ENCODE measurements at places on chromosomes 16 and 17.

- no peak for DNase-seq
Observed at GRCh38 chr17:46949291-46950174, 26.6 kb downstream of the GOSR2 start.

GRCh38 chr16:66547101-66547989, 2.6 kb downstream of the TK2 start:
- DNase-seq, result no peak

GRCh38 chr17:3848229-3848835, 2.3 kb upstream of the NCBP3 start:
- DNase-seq, result no peak

- DNase-seq, result no peak
Observed at GRCh38 chr16:83970430-83970815, 2.4 kb downstream of the NECAB2 start.

GRCh38 chr16:68434624-68435210, 13.6 kb downstream of the SMPD3 start:
- no peak for DNase-seq

- no peak for DNase-seq
Observed at GRCh38 chr17:76368545-76368944, 14.8 kb upstream of the PRPSAP1 start.

DNA sequence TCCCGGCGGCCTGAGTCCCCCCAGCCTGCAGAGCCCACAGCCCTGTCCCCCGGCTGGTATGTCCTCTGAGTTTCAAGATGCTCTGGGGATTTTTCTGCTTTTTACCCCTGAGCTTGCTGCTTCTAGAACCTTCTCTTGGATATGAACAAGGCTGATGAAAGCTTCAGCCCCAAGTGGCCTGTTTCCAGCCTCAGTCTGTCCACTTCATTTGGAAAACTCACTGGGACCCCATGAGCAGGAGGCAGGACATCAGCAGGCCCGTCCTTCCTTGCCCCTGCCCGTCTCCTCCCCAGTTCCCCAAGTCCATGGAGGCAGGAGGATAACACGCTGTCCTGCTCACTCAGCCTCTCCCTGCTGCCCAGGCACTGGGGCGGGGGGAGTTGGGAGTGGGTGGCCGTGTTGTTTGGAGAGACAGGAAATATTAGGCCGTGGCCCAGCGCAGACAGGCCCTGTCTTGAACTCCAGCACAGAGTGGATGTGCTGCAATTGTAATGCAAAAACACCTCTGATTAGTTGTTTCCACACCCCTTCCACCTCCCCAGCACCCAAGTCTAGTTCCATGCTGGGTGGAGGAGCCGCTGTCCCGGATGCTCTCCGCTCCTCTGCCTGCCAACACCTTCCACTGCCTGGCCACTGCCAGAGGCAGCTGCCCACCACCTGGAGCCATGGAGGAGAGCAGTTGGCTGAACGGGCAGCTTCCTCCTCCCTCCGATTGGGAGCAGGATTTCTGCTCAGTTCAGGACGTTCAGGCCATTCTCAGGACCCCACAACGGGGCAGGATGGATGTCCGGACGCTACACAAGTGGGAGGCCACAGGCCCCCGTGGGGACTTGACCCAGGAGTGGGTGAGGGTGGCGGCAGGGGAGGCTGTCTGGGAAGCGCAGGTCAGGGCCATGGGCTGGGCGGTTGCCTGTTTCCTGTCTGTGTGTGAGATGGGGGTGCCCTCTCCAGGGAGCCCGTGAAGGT, 216.9 kb upstream of the GSE1 start:
- DNase-seq, result no peak

- DNase-seq, result peak; percentile 55
Observed at GRCh38 chr16:4679850-4680636, 13.3 kb upstream of the NUDT16L1 start.

DNA sequence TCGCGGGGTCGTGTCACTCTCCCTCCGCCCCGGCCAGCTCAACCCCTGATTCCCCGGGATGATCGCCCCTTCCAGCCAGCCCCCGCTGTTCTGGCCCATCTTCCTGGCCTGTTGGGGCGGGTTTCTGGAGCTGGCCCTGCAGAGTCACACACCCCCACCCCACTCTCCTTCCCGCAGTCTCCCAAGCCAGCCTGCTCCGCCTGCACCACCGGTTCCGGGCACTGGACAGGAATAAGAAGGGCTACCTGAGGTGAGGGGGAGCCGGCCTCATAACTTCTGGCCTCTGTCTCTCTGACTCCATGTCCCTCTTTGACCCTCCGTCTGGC, 621 bp downstream of the CHP2 start:
- no peak for DNase-seq

- no peak for DNase-seq
Observed at GRCh38 chr17:70934231-70934630, 764.9 kb downstream of the KCNJ2 start.

- DNase-seq, result no peak
Observed at GRCh38 chr16:21565507-21565860, 33.9 kb upstream of the METTL9 start.

DNA sequence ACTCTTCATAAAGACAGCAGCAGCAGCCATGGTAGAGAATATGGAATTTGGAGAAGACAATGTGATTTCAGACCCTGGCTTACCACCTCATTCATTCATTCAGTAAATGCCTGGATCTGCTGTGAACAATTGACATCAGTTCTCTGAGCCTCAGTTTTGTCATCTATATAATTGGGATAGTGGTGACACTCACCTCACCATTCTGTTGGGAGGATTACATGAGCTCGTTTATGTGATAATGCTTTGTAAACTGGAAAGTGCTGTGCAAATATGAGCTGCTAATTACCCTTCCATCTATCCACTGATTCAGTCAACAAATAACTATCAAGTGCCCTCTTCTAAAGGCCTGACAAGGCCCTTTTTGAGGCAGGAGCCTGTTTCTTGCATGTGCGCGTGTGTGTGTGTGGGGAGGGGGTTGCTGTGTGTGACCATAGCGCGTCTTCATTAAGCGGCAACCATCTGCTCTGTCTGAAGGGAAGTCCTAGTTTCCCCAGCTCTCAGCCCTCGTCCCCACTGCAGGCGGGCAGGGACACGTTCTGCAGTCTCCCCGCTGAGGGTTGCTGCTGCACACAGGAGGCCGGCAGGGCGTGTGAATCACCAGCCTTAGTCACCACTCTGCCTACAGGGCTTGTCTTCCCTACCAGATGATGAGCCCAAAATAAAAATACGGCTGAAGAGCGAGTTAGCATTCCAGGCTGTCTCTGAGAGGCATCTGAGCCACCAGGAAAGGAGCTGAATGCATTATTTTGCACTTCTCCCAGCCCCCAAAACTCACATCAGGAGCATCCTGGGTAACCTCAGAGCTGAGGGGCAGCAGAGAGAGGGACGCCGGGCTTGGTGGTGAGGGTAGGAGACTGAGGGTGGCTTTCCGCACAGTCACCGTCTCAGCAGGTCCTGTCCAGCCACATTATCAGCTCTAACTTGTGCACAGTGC, 19.9 kb downstream of the ARL4D start:
- peak; percentile 90 for DNase-seq

GRCh38 chr17:28324781-28325180, 5.8 kb downstream of the TMEM97 start:
- no peak for DNase-seq

DNA sequence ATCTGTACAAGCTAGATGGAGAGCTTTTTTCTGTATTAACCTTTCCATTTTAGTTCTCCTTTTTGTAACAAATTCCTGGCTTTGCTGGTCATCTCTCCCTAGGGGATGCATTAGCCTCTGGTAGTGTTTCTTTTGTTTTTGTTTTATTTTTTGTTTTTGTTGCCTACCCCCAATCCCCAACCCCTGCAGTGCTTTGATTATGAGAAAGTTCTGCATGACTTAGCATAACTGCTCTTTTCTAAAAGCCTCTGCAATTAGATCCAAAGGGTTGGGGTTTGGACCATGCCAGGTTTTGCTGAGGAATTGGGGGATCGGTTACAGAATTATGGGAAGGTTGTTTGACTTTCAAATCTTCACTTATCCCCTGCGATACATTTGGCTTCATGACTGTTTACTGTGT, 98.2 kb downstream of the ADAMTS18 start:
- no peak for DNase-seq

DNA sequence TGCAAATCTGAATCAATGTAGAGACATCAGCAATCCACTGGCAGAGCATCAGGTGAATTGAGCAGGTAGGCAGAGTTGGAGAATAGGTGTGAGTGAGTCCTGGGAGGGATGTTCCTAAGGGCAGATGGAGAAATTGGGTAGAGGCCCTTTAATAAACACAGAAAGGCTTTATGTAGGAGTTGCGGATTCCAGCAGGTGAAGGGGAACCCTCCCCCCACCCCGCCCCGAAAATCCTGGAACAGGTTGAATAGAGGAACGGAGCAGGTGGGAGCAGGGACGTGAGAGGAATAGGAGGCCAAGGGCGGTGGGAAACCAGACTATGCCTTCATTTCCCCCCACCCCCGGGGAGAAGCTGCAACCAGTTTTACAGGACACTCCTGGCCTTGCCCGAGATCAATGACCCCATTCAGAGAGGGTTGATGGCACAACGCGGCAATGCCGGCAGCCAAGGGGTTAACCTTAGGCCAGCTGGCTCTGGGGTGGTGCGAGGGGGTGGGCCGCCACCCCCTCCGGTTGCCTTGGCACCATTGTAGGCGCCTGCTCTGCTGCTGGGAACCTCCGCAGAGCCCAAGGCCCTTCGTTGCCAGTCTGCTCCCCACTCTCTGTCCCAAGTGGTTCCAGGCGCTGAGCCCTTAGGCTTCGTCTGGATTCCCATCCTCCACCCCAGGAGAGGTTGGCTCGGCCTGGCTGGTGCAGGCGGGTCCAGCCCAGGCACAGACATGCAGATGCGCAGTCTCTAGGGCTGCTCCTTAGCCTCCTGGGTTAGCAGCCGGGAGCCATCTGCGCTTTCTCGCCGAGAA, 814 bp upstream of the RUNDC3A start:
- peak; percentile 10 for DNase-seq

DNA sequence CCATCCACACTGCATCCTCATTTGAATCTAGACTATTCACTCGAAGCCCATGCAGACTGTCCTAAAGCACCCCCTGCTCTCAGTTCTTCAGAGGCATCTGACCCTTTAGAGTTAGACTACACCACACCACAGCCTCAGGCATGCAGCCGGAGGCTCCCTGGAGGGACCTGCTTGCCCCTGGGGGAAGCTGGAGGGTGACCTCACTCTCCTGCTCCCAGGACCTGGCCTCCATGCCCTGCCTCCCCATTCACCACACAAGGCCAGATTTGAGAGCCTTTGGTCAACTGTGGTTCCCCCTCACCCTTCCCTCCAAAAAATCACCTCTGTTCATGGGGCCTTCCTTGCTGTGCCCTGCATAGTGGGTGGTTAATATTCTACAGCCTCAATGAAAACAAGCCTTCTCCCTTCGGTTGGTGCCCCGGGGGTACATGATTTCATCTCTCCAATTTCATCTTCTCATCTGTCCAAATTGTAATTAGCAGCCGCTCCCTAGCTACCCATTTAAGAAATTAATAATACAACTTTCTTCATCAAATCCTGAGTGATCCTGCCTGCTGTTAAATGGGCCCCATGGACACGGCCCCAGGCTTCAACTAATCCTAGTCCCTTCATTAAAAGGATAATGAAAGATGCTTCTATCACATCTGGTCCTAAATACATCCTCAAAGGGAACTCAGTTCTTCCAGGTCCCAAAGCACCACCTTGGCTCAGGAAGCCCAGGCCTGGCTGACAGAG, 24.4 kb downstream of the ABCC12 start:
- no peak for DNase-seq

GRCh38 chr17:55190748-55191147, 74.0 kb upstream of the HLF start:
- DNase-seq, result no peak

DNA sequence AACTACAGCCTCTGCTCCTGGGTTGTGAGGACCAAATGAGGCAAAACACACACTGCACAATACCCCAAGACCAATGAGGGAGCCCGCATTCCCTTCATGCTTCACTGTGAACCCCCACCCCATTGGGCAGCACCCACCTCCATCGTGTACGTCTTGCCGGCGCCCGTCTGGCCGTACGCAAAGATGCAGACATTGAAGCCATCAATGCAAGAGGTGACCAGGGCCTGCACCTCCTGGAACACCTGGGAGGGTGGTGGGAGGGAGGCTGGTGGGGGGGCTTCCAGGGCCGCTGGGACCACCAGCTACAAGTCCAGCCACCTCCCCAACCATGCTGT, 28.4 kb downstream of the KATNB1 start:
- no peak for DNase-seq

GRCh38 chr16:64269756-64270155, 852.1 kb downstream of the CDH11 start:
- DNase-seq, result no peak

- peak; percentile 47 for DNase-seq
Observed at GRCh38 chr16:88298181-88298832, 84.5 kb upstream of the ZNF469 start.

DNA sequence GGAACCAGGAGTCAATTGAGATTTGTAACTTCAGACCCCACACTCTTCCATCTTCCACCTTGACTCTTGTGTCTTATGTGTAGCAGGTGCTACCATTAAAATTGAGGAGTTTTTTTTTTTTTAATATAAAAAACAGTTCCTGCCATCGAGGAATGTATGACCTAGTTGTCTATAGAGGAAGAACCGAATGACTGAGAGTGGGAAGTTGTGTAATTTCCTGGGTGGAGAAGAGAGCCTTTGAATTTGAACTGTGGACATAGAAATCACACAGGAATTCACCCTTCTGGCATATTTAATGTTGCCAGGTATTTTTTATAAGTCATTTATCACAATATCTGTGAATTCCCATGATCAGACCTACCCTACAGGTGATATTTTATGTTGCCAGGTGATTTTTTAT, 22.0 kb downstream of the SP2 start:
- DNase-seq, result no peak

DNA sequence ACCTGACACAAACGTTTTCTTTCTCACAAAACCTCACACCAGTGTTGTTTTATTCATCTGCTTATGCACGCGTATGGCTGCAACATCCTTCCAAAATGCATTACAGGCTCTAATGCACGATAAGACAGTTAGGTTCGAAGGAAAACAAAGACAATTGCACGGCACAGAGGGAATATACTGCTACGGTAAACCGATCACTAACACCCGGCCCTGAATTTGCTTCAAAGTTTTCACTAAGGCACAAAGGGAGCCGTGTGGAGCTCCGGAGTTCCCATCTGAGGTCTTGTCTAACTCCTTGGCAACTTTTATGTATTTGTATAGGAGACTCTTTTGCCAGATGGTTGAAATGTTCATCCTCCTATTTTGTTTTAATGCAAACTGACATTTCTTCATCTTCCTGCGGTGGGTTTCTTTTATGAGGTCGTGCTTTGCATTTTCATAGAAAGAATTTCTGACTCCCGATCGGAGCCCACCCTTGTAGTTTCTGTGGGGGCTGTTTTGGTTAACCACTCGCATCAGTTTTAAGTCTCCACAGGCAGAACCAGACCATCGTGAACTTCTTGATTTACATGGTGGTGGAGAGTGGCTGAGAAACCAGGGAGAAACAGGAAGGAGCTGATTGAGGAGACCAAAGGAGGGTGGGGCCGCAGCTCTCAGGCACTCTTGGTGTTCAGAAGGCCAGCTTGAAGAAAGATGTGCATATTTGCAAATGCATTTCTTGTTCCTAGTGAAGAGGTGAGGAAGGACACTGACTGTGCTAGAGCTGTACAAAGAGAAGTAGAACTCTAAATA, 516.8 kb downstream of the MAF start:
- DNase-seq, result no peak

- DNase-seq, result no peak
Observed at GRCh38 chr17:1473170-1473569, 17.1 kb upstream of the CRK start.
